ENCODE measurements at places on chromosomes 5 and 9. TPM values are rescaled to one million over a fixed set of nuclear protein-coding genes. Genes with fewer than 3 reads are reported as not detected.

Gene LMBRD2
- 14.4 TPM for total RNA-seq

Gene CDH6
- total RNA-seq, result not detected

Gene UBAC1
- total RNA-seq, result 31.0 TPM

Gene LCN2
- total RNA-seq, result not detected

Gene DDX4
- 1.2 TPM for total RNA-seq

Gene GPR151
- not detected for total RNA-seq

DNA sequence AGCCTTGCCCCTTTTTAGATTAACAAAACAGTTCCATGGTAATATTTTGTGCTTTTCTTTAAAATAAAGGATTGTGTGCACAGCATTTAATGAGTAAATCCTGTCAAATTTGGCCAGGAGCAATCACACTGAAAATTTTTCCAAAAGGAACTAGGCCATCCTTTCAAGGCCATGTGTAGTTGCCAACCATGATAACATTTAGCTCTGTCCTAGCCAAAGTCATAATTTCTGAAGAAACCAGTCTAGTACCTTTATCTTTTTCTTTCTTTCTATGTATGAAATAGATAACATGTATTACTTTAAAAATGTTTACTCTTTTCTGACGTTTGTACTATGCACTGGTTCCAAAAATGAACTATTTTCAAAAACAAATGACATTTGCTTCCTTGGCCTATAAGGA is 143.7 kb downstream of the PBX3 start:
- DNase-seq, result no peak

DNA sequence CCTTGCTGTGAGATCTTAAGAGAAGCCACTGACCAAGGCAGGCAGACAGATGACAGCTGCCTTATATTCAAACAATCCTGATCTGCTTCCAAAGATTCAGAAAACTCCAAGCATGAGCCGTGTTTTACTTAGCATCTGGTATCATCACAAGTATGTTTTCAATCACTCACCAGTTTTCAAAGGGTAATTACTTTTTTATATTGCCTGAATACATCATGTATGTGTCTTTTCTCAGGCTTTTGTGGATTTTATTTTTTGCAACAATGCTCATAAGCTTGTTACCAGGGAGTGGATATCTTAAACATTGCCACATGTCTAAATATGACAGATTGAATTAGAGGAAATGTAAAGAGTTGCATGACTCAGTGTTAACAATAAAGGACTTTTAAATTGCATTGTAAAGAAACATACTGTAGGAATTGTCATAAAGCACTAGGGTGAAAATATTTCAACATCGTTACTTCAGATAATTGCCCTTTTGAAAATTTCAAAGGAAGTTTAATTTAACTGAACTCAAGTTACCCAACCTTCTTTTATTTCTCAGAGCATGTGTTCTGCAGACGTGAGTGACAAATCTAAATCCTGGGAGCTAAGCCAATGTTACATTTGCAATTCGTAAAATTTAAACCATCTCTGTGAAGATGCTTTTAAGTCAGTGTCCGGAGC is 326.1 kb downstream of the PLK2 start:
- DNase-seq, result no peak

- DNase-seq, result no peak
Measured at GRCh38 chr5:110401881-110402280, 324.6 kb downstream of the TMEM232 start.

DNA sequence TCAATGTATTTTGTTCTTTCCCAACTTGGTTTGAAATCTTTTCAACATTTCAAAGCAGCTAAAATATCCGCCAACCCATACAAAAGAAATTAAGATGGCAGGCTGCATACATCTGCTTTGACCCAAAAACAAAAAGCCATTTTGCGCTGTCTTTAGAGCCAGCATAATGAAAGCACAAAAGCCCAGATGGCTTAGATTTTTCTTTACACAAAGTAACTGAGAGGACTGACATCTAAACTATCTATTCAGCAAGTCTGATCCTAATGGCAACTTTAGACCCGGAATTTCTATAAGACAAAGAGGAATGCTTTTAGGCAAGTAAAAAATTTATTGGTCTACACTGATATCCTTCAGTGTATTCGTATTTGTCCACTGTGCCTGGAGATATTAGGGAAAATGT is 86.3 kb downstream of the MYO10 start:
- no peak for DNase-seq

DNA sequence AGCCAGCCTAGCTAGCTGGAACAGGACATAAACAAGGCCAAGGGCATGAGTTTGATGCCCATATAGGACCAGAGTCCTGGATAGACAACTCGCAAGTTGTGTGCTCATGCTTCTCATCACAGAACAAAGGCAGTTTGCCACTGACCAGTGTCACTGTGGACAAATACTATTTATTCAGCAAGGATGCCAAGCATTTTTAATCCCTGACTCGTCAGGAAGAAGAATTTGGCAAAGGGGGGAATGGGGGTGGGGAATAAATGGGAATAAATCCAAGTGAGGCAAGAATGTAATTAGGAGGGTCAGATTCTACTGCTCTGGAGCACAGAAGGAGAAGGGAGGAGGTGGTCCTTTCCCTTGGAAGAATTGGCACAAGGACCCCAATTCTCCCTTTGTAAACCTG is 46.8 kb upstream of the ANKRD55 start:
- no peak for DNase-seq

DNA sequence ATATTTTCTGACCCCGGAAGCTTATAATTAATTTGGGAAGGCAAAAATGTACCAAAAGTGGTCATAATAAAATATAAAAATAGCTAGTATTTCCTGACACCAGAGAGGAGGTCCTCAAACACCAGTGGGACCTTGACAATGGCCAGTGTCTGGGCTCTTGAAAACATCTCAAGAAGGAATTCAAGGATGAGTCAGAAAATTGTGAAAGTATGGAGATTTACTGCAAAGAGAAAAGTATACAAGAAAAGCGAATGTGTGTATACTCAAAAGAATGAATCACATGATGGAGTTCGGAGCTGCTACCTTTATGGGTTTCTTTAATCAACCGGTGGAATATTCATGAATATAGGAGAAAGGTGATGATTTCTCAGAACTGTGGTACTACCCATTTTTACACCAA is 1709.0 kb upstream of the WWC1 start:
- no peak for DNase-seq

- DNase-seq, result no peak
Measured at GRCh38 chr5:97629276-97629675, 446.2 kb upstream of the RIOK2 start.

DNA sequence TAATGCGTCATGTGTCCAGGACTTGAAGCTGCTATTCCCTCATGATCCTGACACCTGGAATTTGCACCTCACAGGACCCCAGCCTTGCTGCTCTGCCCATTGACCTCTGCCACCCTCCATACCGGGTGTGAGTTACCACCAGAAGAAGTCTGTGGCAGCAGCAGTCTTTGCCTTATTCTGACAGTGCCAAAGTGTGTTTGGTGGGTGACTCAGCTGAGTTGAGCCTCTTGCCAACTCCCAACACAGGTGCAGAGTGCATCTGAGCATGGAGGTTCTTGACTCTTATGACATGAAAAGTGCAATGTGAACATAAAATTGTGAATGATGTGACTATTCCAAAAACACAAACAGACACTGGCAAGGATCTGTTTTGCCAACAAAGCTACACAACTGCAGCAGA is 1166.5 kb upstream of the CDH18 start:
- no peak for DNase-seq

- DNase-seq, result no peak
Measured at GRCh38 chr5:159135896-159136531, 36.3 kb upstream of the EBF1 start.

DNA sequence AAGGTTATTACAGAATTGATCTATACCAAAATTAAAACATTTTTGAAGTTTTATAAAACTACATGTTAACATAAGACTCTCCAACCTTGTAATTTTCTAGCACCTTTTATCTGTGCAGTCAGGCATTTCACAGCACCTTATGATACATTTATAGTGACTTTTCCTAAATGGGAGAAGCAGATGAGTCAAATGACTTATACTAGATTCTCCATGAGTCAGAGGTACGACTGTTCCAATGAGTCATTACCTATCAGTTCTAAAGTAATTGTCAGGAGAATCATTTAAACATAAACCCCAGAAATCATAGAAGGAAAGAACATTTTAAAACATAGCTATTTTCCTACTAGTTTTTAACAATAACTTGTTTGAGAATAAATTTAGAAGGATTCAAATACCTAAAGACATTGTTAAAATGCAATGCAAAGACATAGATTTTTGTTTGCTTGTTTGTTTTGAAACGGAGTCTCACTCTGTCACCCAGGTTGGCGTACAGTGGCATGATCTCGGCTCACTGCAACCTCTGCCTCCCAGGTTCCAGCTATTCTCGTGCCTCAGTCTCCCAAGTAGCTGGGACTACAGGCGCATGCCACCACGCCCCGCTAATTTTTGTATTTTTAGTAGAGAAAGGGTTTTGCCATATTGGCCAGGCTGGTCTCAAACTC is 34.7 kb upstream of the DMXL1 start:
- DNase-seq, result no peak

DNA sequence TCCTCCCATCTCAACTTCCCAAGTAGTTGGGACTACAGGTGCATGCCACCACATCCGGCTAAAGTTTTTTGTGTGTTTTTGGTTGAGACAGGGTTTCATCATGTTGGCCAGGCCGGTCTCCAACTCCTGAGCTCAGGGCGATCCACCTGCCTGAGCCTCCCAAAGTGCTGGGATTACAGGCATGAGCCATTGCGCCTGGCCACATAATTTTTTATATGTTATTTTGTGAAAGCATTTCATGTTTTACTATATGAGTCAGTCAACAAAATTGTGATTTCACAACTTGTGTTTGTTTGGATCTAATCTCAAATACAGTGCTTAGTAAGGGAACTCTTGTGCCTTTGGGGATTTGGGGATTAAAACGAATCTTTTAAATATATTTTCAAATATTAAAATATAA is 20.0 kb upstream of the FAM120AOS start:
- DNase-seq, result no peak

DNA sequence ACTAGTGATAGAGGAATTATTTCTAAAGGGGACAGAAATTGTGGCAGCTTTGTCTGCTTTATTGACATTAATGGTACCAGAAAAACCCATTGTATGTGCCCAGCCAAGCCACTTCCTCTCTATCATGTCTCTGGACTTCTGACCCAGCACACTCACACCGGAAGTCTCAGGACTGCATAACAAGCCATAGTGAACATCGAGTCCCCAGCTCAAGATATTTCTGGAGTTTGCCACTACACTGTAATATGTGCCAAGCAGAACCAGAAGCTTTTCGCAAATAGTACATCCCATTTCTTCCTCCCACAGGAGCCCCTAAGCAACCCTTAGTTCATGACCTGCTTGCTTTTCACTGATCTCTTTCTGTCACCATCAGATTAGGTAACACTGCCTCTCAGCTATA is 187.4 kb upstream of the GHR start:
- no peak for DNase-seq

DNA sequence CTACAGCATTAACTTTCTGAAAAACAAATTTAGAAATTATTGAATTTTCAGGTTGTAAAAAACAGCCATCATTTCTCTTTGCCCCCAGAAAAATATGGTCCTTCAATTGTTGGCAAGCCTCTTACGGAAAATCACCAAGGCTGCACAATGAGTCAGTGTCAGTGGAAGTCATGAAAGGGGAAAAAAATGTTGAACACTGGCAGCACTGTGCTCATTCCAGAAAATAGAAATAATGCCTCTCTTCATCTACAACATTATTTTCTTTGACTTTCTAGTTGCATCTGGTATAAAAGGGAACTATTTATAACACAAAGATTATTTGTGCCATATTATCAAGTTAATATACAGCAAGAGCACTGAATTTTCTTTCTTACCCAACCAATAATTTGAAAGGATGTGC is 26.7 kb upstream of the STK32A start:
- DNase-seq, result no peak

DNA sequence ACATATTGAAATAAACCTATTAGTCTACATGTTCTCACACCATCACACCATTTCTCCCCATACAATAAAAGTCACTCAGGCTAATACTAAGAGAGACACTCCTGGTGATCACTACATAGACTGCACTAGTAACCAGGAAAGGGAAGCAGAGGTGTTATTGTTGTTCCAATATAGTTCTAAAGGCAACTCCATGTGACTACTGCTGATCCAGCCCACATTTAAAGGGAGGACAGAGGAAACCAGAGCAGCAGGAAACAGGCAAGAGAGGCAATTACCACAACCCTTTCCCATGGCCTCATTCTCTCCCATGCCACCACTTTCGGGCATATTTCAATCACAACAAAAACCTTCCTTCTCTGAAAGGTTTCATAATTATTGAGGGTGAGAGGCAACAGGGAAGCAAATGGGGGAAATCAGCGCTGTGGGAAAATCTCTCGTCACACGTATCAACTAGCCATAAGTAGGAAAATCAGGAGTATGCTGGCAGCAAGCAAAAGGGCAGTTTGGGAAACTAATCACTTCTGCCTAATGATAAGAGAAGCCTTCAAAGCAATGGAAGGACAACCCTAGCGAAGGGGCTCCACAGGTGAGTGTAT is 1.8 kb downstream of the UBAP2 start:
- no peak for DNase-seq

DNA sequence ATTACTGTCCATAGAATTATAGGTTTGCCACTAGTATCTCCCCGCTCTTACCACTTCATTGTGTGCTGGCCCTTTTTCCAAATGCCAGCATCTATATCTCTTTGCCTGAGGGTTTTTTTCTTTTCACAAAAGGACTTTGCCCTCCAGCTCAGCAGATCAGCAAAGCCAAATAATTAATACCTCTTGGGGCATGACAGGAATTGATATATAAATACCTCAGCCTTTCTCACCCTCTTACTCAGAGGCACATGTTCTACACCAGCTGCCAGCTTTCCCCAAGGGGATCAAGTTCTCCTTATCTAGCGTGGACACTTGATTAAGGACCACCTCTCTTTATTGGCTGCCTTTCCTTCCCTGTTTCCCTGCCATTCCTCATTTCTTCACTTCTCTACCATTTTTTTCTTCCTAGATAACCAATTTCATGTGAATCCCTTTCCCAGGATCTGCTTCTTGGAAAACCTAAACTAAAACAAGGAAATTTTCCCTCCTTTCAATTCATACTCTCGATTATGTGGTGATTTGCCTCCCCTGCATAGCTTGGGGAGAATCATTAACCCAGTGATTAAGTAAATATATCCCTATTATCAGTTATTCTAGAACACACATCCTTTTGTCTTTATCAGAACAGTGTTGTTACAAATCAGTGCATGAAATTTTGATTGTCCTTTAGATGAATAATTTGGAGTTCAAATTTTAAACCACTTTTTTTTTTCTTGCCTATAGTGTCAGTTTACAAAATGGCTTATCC is 6.9 kb upstream of the NUDT12 start:
- no peak for DNase-seq

- DNase-seq, result no peak
Measured at GRCh38 chr5:131413605-131414559, 150.0 kb downstream of the CDC42SE2 start.

- DNase-seq, result no peak
Measured at GRCh38 chr5:95317687-95318086, 32.8 kb upstream of the MCTP1 start.

DNA sequence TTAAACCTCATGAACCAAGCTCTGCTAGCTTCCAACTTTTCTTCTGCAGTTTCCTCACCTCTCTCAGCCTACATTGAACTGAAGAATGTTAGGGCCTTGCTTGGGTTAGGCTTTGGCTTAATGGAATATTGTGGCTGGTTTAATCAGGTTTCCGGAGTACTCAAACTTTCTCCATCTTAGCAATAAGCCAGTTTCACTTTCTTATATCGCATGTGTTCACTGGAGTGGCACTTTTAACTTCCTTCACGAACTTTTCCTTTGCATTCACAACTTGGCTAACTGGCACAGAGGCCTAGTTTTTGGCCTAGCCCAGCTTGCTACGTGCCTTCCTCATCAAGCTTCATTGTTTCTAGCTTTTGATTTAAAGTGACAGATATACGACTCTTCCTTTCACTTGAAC is 81.0 kb upstream of the MAST4 start:
- DNase-seq, result no peak

Measured in activated naive CD8-positive, alpha-beta T cell treated with anti-CD3 and anti-CD28 coated beads, Interleukin-2, amount 10 ng/mL, durations not matched to agents 7 days and 5 days (primary cell).